ENCODE measurements at places on chromosomes 2 and 18. TPM values are rescaled to one million over a fixed set of nuclear protein-coding genes. Genes with fewer than 3 reads are reported as not detected.

FOXD4L1 gene
- total RNA-seq, result 0.17 TPM

STPG4 gene
- total RNA-seq, result not detected

DNA sequence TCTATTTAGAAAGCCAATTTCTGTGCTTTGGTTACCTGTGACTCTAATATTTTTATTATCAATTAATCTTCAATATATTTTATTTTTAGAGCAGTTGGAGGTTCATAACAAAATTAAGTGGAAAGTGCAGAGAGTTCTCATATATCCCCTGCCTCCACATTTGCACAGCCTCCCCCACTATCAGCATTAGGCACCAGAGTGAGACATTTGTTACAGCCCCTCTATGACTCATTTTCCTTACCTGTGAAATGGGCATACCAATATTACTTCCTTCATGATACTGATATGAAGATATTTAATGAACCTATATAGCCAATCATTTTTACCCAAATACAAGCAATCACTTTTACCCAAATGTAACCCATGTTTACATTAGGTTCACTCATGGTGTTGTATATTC lies 34.0 kb upstream of the CYTIP start:
- DNase-seq, result no peak

DNA sequence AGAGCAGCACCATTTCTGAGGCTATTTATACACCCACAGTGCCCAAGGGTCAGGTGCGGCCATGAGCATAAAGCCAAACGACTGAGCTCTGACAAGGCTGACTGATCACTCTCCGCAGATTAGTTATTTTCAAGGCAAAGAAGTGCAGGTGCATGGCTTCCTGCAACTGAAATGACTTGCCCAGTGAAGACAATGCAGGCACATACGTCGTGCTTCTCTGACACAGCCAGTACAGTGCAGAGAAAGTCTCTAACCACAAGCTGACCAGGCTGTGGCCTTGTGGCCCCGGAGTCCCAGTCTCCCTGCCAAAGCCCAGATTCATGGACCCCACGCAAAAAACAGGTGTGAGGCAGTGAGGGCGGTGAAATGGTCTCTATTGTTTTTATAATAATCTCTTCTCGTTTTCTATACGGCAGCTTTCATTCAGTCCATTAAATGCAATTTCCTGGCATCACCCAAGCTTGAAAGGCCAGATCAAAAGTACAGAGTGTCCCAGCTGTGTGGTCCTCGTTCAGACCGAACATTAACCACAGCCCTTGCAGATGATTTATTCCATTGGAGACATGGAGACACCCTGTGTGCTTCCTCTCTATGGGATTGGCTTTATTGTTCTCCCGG lies 447.0 kb upstream of the ID2 start:
- DNase-seq, result no peak

DNA sequence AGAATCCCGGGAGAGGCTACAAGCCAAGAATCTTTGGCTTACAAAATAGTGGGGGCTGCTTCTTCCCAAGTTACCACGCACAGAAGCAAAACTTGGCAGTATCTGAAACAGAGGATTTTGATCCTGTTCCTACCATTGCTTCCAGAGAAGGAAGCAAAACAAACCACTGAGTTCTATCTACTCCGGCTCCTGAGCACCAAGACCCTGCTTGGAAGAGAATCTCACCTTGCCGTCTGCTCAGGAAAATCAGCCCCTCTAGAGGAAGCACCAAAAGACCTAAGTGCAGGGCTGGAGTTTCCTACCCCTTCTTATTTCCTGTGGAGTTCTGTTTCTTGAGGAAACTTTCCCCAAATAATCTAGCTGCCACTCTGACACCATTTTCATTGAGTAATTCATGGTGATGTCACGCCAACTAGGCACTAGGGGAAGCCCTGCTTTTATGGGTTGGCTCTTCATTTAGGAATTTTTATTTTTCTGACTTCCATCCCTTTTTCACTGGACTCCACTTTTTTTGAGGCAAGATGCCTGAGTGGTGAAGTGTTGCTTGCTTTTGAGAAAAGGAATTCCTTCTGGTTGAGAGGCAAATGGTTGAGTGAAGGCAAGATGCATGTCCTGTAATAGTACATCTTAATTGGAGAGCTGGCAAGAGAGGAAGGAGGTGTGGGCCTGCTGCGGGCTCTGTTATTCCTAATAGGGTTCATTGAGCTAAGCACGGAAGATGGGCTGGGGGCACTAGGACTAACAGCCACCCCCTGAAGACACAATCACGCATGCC lies 36.8 kb upstream of the EML4 start:
- no peak for DNase-seq

DNA sequence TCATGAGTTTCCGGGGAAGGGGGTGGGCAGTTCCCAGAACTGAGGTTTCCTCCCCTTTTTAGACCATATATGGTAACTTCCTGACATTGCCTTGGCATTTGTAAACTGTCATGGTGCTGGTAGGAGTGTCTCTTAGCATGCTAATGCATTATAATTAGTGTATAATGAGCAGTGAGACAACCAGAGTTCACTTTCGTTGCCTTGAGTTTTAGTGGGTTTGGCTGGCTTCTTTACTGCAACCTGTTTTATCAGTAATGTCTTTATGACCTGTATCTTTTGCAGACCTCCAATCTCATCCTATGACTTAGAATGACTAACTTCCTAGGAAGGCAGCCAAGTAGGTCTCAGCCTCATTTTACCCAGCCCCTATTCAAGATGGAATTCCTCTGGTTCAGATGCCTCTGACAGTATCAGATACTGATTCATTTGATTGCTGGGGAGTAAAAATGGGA lies 447.3 kb downstream of the XIRP2 start:
- DNase-seq, result peak; percentile 16

Measured in dermis blood vessel endothelial cell (primary cell).